Endothelial cell of umbilical vein (primary cell): ENCODE measurements at places on chromosomes 5 and 9. TPM values are rescaled to one million over a fixed set of nuclear protein-coding genes. Genes with fewer than 3 reads are reported as not detected.
A peak's percentile ranks its signal among the peaks of the same experiment; 100 is the strongest.

The KIAA0825 gene
- total RNA-seq = 1.1 and 1.3 TPM in 2 replicates

DNA sequence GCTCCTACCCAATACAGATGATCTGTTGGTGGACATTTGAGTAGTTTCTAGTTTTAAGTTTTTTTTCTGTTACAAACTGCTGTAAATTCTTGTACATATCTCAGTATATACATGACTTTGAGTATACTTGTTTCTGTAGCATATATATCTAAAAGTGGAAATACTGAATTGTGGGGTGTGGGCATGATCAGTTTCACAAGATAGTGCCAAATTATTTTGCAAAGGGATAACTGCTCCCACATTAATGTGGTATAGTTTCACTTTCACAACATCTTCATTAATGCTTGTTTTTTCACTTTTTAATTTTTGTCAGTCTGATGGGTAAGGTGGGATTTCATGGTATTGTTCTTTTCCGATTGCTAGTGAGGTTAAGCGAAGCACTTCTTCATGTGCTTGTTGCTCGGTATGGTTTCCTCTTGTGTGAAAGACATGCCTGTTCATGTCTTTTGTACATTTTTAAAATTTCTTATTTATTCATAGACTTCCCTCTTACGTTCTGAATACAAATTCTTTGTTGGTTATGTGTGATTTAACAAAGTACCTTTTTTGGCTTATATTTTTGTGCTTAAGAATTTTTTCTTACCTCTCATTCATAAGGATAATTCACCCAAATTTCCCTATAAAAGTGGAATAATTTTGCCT lies 103.5 kb downstream of the CDC42SE2 start:
- no peaks in the 10 kb centered on the region for H3K27me3 ChIP-seq
- H3K4me1 ChIP-seq = no peaks in the 10 kb centered on the region
- no peak overlapping the region for H3K27ac ChIP-seq
- DNase-seq = no peak
- no peak overlapping the region for H3K4me3 ChIP-seq

DNA sequence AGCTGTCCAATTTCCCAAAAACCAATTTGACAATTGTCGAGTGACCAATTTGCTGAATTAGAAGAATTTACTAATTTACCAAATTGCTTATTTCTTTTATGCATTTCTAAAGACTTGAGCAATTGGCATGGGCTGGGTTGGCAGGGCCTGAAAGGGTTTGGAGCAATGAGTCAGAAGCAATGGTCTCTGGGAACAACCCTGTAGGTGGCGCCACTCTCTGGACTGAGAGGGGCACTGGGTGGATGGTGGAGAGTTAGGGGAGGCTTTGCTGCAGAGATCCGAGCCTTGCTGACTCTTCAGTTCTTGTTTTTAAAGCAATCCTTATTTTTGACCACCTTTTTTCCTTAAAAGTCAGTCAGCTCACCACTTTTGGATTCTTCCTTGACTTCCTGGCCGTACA lies 71.5 kb upstream of the RPS23 start:
- no peak overlapping the region for H3K4me3 ChIP-seq
- H3K36me3 ChIP-seq = no peaks in the 10 kb centered on the region
- no peak overlapping the region for H3K27ac ChIP-seq
- no peak for DNase-seq
- H3K4me1 ChIP-seq = peaks cover 17% of the 10 kb centered on the region
- peaks cover 2% of the 10 kb centered on the region for H3K27me3 ChIP-seq

GRCh38 chr9:7328453-7328852 lies 471.1 kb downstream of the DMAC1 start:
- H3K36me3 ChIP-seq = no peaks in the 10 kb centered on the region
- no peak overlapping the region for H3K4me3 ChIP-seq
- H3K27ac ChIP-seq = no peak overlapping the region
- no peaks in the 10 kb centered on the region for H3K4me1 ChIP-seq

- no peaks in the 10 kb centered on the region for H3K4me1 ChIP-seq
- no peaks in the 10 kb centered on the region for H3K36me3 ChIP-seq
- no peak for DNase-seq
- peaks cover 2% of the 10 kb centered on the region for H3K27me3 ChIP-seq
- no peak overlapping the region for H3K27ac ChIP-seq
- H3K4me3 ChIP-seq = no peak overlapping the region
These were observed 8.0 kb downstream of the GCNT4 start for GRCh38 chr5:75044406-75044805.

DNA sequence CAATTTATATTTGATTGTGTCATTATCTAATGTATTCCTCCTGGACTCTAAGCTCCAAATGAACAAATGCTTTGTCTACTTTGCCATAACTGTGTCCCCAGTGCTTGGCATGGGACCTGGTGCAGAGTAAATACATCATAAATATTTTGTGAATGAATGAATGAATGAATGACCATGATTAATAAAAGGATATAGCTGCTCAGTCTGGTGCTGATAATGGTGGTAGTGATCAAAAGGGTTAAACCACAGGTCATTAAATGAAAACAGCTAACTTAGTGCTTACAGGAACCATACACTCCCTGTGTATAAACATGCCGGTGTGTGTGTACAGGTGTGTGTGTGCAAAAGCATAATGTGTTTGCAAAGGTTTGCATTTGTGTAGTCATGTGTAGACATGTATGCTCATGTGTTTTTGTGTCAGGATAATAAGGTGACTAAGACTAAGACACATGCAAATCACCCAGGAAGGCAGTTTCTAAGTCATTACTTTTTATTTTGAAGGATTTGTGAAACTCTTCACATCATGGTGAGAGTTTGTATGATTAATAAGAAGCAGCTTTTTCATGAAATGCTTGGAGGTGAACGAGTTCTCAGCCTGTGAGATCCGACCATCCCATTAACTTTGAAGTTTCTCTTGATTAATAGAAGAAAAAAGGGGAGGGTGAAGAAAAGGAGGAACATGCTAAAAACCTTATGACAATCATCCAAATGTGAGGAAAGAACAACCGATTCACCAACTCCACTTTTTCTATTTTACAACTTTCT lies 24.6 kb downstream of the SPARC start:
- H3K4me3 ChIP-seq = no peak overlapping the region
- H3K27ac ChIP-seq = no peak overlapping the region
- H3K36me3 ChIP-seq = peaks cover 43% of the 10 kb centered on the region
- no peaks in the 10 kb centered on the region for H3K27me3 ChIP-seq
- H3K4me1 ChIP-seq = peaks cover 43% of the 10 kb centered on the region
- peak; percentile 13 for DNase-seq

DNA sequence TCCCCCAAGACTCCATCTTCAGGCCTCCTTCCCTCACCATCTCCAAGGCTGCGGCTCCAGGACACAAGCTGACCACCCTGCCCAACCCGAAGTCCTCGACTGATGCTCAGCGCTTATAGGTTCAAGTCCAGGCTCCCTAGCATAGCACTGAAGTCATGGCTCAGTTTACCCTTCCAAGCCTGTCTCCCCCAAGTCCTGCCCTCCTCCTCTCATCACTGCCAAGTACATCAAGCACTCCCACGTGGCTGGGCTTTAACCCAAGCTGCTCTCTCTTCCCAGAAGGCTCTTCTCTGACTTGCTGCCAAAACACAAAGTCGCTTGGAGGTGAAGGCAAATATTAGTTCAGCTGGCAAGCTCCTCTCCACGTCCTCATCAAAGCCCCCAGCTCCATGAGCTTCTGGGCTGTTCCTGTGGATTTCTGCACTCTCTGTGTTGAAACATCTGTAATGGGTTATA lies 22.1 kb upstream of the MARCHF6 start:
- H3K4me3 ChIP-seq = no peak overlapping the region
- no peak overlapping the region for H3K27ac ChIP-seq
- no peaks in the 10 kb centered on the region for H3K36me3 ChIP-seq
- H3K4me1 ChIP-seq = no peaks in the 10 kb centered on the region
- peaks cover 16% of the 10 kb centered on the region for H3K27me3 ChIP-seq
- DNase-seq = no peak

GRCh38 chr5:9869616-9870288 lies 239.6 kb upstream of the TAS2R1 start:
- H3K4me1 ChIP-seq = no peaks in the 10 kb centered on the region
- no peaks in the 10 kb centered on the region for H3K36me3 ChIP-seq
- H3K4me3 ChIP-seq = no peak overlapping the region
- H3K27ac ChIP-seq = no peak overlapping the region

DNA sequence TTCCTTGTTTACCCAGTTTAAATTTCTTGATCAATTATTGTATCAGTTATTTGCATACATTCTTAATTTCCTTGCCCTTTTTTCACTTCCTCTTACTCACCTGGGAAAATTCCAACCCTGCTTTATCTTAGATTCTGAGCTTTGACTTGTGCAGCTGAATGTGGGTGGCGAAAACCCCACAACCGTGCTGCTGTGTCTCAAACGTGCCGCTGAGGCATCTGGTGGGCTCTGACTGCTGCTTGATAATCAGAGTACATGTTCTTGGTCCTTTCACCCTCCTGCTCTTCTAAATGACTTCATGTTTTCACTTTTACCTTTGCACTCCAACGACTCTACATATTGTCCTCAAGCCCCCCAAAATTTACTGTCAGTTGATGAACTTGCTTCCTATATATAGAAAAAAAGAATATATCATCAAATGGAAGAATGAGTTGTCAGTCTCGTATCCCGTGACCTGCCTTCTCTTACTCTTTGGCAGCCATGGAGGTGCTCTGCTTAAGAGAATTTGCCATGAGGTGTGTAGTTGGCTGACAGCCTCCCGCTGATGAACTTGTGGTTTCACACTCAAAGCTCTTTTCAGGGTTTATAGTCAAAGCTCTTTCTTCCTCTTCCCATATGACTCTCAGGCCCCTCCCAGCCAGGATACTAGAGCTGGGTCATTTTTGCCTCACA lies 14.0 kb upstream of the JAK2 start:
- H3K27me3 ChIP-seq = no peaks in the 10 kb centered on the region
- H3K4me3 ChIP-seq = no peak overlapping the region
- H3K27ac ChIP-seq = no peak overlapping the region
- no peaks in the 10 kb centered on the region for H3K4me1 ChIP-seq
- no peak for DNase-seq

The PCDHB8 gene
- total RNA-seq = 0.53 TPM in 1 of 2 replicates, not detected in the other

DNA sequence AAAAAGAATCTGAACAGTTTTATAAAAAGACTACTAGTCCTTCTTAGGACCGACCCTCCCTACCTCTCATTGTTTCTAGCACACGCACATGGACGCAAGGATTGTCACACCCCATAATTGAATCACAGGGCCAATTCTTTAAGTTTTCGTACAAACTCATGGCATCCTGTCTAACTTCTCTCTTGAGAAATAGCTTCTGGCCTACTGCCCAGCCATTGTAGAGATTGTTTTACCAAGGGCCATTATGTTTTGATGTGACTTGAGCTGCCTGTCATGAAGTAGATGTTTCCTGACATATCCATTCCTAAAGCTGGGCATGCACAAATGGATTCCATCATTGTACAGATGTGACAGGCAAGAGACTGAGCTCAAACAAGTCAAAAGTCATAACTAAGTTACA lies 1672.1 kb upstream of the C9orf72 start:
- no peaks in the 10 kb centered on the region for H3K27me3 ChIP-seq
- no peak overlapping the region for H3K27ac ChIP-seq
- H3K4me3 ChIP-seq = no peak overlapping the region

The FBP1 gene
- 2.2 and 3.8 TPM in 2 replicates for total RNA-seq

- no peaks in the 10 kb centered on the region for H3K4me1 ChIP-seq
- DNase-seq = no peak
- H3K27me3 ChIP-seq = peaks cover 10% of the 10 kb centered on the region
- H3K4me3 ChIP-seq = no peak overlapping the region
These were observed 401.9 kb downstream of the ZSWIM6 start for GRCh38 chr5:61734001-61734400.

- H3K27ac ChIP-seq = no peak overlapping the region
- DNase-seq = no peak
- no peaks in the 10 kb centered on the region for H3K27me3 ChIP-seq
- no peaks in the 10 kb centered on the region for H3K4me1 ChIP-seq
These were observed 92.7 kb downstream of the RFX3 start for GRCh38 chr9:3433066-3433465.

GRCh38 chr9:87670572-87671264 lies 55.2 kb upstream of the CTSL start:
- H3K27ac ChIP-seq = no peak overlapping the region
- no peak for DNase-seq
- H3K4me1 ChIP-seq = no peaks in the 10 kb centered on the region

GRCh38 chr9:38694676-38695075 lies 25.3 kb downstream of the FAM240B start:
- no peak overlapping the region for H3K4me3 ChIP-seq
- no peak overlapping the region for H3K27ac ChIP-seq
- no peak for DNase-seq

The PARP8 gene
- total RNA-seq = 0.18 and 0.60 TPM in 2 replicates

DNA sequence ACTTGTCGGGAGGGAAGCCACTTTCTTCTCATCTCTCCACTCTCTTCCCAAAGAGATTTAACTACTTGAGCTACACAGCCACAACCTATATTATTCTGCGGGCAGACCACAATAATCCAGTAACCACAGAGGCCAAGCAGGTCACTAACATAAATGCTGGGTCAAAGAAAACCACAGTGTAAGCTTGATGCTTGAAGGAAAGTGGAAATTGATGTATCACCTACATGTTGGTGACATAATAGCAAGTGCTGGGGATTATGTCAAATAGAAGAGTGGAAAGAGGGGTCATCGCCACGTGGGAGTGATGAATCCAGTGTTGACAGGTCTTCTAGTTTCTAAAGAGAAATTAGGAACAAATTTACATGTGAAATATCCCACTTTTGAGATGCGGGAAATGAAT lies 40.9 kb downstream of the RFK start:
- no peak overlapping the region for H3K27ac ChIP-seq
- no peaks in the 10 kb centered on the region for H3K27me3 ChIP-seq
- DNase-seq = no peak

DNA sequence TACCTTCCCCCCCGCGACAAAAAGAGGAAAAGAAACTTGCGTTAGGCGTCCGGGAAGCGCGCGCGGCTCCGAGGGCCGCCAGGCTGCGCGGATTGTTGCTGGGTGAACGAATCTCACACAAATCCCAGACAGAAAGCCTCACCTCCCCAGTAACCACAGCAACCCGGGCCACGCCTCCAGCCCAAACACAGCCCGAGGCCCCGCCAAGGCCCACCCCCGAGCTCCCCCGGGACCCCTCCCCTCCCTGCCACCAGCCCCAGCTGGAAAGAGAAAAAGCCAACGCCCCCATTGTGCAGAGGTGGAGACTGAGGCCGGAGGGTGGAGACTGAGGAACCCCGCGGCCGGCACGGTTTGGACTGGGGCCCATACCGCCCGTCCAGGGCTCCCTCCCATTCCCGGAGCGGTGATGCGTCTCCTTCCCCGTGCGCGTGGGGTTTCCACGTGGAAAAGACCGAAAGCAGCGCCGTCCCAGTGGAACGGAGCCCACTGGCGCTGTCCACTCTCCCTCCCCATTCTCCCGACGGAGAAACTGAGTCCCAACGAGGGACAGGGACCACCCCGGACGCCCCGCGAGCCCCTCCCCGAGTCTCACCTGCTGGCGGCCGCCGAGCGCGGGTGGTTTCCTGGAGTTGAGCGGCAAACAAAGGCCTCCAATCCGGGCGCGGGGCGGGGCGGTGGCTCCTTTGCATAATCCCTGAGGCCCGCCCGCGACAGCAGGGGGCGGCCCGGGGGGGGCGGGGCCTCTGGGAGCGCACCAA lies 10.2 kb upstream of the AKNA start:
- peak overlapping the region; percentile 32 for H3K27ac ChIP-seq
- no peaks in the 10 kb centered on the region for H3K36me3 ChIP-seq
- no peaks in the 10 kb centered on the region for H3K4me1 ChIP-seq
- peak overlapping the region; percentile 54 for H3K4me3 ChIP-seq

The TXNDC8 gene
- total RNA-seq = not detected in 2 replicates

The RAB3C gene
- 0.04 TPM in 1 of 2 replicates, not detected in the other for total RNA-seq

The SLC6A19 gene
- total RNA-seq = not detected in 2 replicates

The CTSV gene
- 0.83 and 1.3 TPM in 2 replicates for total RNA-seq
